ENCODE measurements at places on chromosomes 16 and 17. TPM values are rescaled to one million over a fixed set of nuclear protein-coding genes. Genes with fewer than 3 reads are reported as not detected.

DNA sequence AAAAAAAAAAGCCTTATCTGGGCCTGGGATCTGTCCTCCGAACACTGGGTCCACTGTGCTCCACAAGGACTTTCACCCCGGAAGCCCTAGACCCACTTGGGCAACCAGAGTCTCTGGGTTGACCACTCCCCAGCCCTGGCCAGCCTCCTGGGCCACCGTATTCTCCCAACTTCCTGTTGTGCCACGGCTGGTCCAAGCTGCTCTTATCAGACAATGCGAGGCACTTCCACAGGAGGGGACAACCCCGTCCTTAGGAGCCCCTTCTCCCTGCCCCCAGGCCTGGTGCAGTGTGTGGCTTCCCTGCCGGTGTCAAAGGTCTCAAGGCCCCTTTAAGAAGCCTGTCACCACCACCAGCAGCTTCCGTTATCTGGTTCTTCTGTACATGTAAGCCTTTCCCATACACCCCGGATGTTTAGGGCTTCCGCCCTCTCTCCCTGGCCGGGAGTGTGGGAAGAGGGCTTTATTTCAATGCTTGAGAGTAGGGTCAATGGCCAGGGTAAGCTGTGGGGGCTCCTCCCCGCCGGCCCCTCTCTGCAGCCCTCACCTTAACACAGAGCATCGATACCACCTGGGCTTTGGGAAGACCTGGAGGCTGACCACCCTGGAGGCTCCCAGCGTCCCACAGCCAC is 313.0 kb downstream of the SEC14L1 start:
- peak; percentile 48 for DNase-seq

DNA sequence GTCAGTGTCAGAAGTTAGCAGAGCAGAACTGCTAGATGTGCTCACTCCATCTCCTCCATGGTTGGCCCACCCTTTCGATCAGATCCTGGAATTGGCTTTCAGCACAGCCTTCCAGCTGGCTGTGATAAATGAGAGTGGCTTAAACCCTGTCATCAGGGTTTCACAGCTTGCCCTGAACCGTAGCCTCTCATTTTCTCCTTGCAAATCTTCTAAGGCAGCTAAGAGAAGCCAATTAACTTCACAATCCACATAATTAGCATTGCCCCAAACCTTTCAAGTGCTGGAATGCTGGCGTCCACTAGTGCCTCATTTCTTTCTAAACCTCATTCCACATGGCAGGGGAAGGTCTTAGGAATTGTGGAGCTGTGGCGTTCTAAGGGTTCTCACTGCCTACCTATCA is 21.7 kb downstream of the MILR1 start:
- no peak for DNase-seq

DNA sequence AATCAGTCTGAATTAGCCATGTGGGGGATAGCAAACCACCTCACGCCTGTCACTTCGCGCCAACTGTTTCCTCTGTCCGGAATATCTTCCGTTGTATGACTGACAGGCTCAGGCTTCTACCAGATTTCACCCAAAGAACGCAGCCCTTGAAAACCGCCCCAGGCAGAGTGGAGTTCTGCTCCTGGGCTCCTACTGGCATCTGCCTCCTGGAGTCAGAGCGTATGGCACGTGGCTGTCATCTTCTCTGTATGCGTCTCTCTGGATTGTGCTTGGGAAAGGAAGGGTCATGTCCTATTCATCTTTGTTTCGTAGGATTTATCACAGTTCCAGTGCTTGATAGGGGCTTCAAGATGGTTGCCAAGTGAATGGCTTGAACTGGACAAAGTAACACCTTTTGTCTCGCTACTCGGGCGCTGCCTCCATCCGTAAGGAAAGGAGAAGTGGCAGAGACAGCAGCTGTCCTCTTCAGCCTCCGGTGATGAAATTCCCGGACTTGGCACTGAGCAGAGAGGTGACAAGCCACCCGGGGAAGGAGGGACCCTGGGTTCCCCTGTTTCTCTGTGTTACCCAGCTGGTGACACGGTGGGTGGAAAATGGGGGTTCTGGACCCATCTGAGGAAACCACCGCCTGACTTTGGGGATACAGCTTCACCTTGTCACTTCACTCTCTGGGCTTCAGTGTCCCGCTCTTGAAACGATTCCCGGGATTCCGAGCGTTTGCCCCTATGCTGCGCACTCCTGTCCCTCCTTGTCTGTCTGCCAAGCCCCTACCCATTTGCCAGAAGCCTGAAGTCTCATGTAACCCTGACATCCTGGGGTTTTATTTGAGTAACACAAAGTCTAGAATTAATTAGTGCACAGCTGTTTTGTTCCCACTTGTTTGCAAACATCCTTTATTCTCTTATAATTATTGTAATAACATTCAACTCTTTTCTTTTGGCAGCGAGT is 13.9 kb downstream of the KIAA0513 start:
- no peak for DNase-seq

- DNase-seq, result peak; percentile 41
Observed at GRCh38 chr17:69523244-69523861, 108.9 kb downstream of the MAP2K6 start.

- DNase-seq, result no peak
Observed at GRCh38 chr16:71734511-71734910, 10.0 kb upstream of the PHLPP2 start.

- no peak for DNase-seq
Observed at GRCh38 chr17:10278218-10278617, 79.8 kb upstream of the GAS7 start.

KRTAP4-5 gene
- total RNA-seq, result not detected

IRX5 gene
- total RNA-seq, result 0.15 TPM

GP1BA gene
- total RNA-seq, result 1.9 TPM

KRT32 gene
- not detected for total RNA-seq

Data from CD4-positive, CD25-positive, alpha-beta regulatory T cell (primary cell).